Activated CD4-positive, CD25-positive, alpha-beta regulatory T cell (primary cell): ENCODE measurements at places on chromosomes 11 and 22.

DNA sequence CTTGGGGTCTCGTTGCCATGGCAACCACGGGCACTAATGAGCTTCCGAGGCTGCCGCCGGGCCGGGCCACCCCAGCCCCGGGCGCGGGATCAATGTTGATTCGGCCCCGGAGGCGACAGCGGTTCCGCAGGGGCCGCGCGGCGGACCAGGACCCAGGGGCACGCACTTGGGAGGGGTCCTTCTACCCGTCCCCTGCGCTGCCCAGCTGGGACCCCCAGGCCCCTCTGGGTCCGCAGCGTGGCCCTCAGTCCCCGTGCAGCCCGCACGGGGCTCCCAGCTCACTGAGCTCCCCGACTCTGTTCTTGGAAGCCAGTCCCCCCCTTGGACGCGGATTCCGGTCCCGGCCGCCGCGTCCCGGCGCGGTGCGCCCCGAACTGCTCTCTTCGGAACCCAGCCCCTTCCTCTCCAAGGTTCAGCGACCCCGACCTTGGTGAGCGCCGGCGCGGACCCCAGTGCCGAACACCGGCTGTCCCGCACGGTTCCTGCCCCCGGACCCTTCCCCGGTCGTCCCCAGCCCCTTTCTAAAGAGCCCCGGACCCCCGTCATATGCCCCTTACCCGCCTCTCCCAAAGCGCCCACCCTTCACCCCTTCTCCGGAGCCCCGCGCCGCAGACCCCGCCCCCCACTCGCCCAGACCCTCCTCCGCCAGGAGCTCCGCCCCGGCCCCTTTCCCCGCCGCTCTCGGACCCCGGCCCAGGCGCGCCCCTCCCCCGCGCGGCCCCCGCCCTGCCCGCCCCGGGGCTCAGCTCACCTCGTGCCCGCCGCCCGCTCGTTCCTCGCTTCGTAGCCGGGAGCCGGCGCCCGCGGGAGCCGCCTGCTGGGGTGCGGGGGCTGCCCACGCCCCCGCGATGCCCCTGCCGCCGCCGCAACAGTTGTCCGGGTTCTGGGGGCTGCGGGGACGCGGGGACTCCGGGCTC is 18.3 kb upstream of the SHISAL1 start:
- no peak for DNase-seq

DNA sequence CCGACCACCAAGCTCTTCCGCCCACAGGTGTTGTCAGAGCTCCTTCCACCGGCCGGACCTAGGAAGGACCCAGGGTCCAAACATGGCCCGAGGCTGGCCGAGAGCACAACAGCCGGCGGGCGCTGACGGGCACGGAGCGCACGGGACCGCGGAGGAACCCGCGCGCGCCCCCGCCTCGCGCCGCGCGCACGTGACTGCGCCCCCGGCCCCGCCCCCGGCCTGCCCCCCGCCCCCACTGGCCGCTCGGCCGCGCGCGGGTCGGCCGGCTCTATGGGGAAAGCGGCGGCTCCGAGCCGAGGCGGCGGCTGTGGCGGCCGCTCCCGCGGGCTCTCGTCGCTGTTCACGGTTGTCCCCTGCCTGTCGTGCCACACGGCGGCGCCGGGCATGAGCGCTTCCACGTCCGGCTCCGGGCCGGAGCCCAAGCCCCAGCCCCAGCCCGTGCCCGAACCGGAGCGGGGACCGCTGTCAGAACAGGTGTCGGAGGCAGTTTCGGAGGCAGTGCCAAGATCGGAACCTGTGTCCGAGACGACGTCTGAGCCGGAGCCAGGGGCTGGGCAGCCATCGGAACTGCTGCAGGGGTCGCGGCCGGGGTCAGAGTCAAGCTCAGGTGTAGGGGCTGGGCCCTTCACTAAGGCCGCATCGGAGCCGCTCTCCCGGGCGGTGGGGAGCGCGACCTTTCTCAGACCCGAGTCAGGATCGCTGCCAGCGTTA is at the start of gene OSBP2:
TSS of gene OSBP2 (plus strand) at position 235 of the 711 bp plus-strand sequence. CDS start at position 271, 36 bp downstream.
- peak; percentile 11 for DNase-seq

GRCh38 chr11:44916331-44916730 is 34.4 kb downstream of the TP53I11 start:
- no peak for DNase-seq

GRCh38 chr11:34988294-34989255 is 72.2 kb downstream of the PDHX start:
- DNase-seq = no peak

GRCh38 chr11:87889126-87889525 is 286.1 kb downstream of the RAB38 start:
- DNase-seq = no peak

DNA sequence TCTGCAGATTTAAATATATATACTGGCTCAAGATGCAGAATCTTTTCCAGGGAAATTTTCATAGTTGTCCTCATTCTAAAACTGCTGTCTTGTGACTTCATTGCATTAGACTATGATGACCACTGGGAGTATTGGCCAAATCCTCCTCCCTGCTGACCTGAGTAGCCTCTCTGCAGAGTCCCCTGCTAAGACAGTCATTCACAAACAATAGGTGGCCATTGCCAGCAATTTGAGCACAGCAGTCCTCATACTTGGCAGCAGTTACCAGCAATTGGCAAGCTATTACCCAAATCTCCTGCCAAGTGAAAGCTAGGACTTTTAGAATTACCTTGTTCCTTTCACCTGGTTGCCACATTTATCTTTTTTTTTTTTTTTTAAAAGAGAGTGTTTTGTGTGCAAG is 325.8 kb downstream of the FAT3 start:
- DNase-seq = no peak

- DNase-seq = no peak
Measured at GRCh38 chr22:27407369-27407985, 394.1 kb downstream of the MN1 start.

DNA sequence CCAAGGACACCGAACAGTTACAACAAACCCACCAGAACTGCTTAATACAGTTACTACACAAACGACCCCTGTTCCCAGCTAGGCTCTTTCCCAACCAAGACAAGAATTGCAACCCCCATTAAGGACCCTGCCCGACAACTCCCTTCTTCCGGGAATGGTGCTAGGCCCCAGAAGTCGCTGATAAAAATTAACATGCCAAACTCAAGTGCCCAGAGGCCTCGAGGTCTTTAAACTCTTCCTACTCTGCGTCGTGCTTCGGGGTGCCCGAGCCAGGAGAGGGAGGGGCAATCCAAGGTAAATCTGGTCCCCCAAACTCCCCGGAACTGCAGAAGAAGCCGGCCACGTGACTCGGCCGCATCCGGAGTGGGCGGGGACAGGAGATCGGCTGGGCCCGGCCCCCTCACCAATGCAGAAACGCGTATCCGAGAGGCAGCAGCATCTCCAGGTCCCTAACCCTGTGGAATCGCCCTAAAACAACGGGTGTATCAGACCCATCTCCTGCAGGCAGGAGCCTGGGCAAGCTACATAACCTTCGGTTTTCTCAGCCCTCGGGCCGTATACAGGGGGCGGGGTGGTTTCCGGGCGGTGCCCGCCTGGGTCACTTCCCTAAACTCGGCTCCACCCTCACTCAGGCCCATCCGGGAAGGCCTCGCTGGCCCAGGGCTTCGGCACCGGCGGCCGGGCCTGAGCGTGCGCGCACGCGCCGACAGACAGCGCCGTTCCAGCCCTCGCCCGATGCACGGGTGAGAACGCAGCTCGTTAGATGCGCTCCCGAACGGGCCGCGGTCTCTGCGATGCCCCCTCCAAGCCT is 1.1 kb downstream of the CFL1 start:
- peak; percentile 59 for DNase-seq

GRCh38 chr22:50314455-50315288 is 7.2 kb upstream of the PLXNB2 start:
- peak; percentile 53 for DNase-seq

- DNase-seq = no peak
Measured at GRCh38 chr11:131121426-131122333, 205.4 kb upstream of the SNX19 start.
